Pulmonary artery endothelial cell (primary cell): ENCODE measurements at places on chromosomes 7 and 10. TPM values are rescaled to one million over a fixed set of nuclear protein-coding genes. Genes with fewer than 3 reads are reported as not detected.

Gene SPDYE5
- not detected in 2 replicates for total RNA-seq

Gene LIPK
- total RNA-seq, result not detected in 2 replicates

- DNase-seq, result no peak
Measured at GRCh38 chr10:61356354-61356753, 96.8 kb downstream of the TMEM26 start.

GRCh38 chr7:148478551-148478950, 112.0 kb upstream of the C7orf33 start:
- DNase-seq, result no peak

DNA sequence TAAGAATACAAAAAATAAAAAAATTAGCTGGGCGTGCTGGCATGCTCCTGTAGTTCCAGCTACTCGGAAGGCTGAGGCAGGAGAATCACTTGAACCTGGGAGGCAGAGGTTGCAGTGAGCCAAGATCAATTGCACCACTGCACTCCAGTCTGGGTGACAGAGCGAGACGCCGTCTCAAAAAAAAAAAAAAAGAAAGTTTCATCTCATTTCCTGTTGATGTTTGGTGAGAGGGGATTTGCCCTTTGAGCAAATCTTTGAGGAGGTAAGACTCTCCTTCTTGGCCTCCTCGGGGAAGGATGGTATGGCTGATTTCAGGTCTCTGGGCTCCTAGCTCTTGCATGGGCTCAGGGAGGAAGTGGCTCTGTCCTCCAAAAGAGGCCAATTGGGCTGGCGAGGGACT, 3.6 kb upstream of the GRID2IP start:
- DNase-seq, result no peak

Gene SKIDA1
- total RNA-seq, result 0.33 and 0.46 TPM in 2 replicates

Gene PPP1R17
- not detected in 2 replicates for total RNA-seq

DNA sequence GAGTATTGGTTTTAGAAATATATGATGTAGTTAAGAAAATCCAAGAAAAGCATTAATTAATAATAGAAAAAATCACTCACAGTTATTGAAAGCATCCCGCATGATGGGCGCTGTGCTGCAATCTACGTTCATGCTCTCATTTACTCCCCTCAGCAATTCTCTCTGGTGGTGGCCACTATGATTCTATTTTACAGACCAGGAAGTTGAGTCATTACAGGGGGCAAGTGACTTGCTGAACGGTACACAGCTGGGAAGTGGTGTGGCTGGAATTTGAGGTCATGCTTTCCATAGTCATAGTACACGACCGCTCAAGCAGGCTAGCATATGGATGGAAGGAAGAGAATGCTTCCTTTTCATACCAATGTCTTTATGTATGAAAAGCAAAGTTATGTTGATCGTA, 117.4 kb downstream of the TES start:
- DNase-seq, result peak; percentile 97

Gene FEZF1
- total RNA-seq, result not detected in 2 replicates

DNA sequence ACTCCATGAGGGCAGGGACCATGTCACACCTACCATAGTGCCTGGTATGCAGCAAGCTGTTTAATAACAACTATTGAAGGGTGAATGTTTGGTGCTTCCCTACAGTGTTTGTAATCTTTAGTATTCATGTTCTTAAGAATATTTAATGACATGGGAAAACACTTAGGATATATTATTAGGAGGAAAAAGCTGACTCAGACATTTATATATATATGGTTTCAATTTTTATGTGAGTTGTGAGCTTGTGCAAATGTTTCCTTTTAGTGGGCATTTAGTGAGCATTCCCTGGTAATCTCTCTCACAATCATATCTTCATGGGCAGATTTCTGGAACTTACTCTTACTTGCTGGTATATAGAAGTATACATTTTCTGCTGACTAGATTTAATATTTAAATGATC, 359.1 kb downstream of the EXOC4 start:
- no peak for DNase-seq

- no peak for DNase-seq
Measured at GRCh38 chr10:115941361-115941771, 331.6 kb downstream of the GFRA1 start.

- no peak for DNase-seq
Measured at GRCh38 chr10:108180878-108181277, 1016.4 kb upstream of the SORCS1 start.

Gene RBP3
- total RNA-seq, result not detected in 2 replicates

DNA sequence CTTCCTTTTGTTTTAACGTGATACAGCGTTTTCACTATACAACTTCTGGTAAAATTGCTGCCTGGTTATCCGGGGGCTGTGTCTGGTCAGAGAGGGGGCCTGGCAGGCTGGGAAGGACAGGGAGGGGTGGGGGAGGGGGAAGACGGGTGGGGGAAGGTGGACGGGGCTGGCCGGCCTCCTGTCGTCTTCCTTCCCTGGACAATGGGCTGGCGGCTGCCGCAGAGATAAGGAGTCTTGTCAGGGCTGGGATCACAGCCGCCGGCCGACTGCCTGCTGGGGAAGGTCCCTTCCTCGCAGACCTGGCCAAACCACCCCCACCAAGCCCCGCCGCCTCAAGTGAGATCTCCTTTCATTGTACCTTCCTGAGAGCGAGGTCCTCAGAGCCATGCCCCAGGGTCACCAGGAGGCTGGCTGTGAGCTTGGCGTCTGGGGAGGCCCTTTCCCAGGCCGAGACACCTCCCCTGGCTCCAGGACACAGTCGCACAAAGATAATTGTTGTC, 151.2 kb upstream of the TNRC18 start:
- DNase-seq, result no peak

- no peak for DNase-seq
Measured at GRCh38 chr7:7851381-7851780, 117.2 kb upstream of the GLCCI1 start.

DNA sequence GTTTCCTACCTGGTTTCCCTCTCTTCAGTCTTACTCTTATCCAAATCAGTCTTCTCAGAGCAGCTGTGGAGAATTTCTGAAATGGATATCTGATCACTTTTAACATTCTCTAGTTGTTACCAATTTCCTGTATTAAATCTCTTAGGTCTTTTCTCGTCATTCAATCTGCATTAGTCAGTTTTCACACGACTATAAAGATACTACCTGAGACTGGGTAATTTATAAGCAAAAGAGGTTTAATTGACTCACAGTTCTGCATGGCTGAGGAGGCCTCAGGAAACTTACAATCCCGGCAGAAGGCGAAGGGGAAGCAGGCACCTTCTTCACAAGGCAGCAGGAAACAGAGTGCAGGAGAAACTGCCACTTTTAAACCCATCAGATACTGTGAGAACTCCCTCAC, 444.8 kb downstream of the GATA3 start:
- no peak for DNase-seq

Gene CCDC172
- total RNA-seq, result not detected in 2 replicates

- DNase-seq, result no peak
Measured at GRCh38 chr7:140646931-140647647, 6.5 kb upstream of the DENND2A start.

DNA sequence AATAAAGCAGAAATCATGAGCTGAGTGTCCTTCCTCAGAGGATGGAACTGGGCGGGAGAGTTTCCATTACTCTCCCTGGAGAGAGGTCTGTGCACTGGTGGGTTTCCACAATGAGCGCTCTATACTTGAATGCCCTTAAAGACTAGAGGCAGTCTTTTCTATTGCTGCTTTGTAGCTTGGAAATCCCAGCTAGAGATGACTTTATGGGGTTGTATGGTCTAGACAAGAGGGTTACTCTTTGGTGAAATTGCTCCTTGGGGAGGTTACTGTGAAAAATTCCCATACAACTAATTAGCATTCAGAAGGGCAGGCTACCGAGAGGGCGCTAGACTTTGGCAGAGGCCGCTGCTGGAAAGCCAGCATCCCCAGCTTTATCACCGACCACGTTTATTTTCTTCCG, 136.8 kb downstream of the TAX1BP1 start:
- DNase-seq, result no peak

DNA sequence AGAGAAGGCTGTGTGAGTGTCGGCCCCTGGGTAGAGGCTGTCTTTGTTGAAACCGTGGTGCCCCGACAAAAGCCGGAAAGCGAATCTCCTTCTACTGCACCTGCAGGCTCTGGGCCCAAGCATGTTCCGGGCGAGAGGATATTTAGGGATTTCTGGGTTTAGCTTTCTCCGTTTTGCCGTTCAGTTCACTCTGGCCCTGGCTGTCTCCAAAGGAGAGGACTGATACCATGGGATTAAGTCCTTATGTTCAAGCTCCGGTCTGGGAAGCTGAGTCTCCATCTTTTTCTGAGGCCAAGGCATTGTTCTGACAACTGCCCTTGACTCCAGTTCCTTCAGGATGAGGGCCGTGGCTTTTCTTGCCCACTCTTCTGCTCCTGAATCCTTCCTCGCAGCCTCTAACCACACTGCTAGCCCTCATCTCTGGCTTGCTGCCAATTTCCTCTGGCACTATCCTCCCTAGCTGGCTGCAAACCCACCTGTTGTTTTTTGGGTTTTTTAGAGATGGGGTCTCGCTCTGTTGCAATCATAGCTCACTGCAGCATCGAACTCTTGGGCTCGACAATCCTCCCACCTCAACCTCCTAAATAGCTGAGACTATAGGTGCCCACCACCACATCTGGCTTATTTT, 206.8 kb downstream of the SKIDA1 start:
- DNase-seq, result no peak

Gene GJD4
- total RNA-seq, result not detected in 2 replicates

- DNase-seq, result no peak
Measured at GRCh38 chr7:4782333-4783291, 7.2 kb downstream of the AP5Z1 start.

GRCh38 chr10:57799625-57800024, 468.1 kb downstream of the IPMK start:
- DNase-seq, result no peak

GRCh38 chr10:102262744-102263370, 17.5 kb downstream of the GBF1 start:
- DNase-seq, result no peak

GRCh38 chr10:113618338-113618737, 45.5 kb downstream of the NRAP start:
- DNase-seq, result no peak

Gene ASAH2B
- total RNA-seq, result 2.0 and 2.3 TPM in 2 replicates

Gene TMEM26
- 0.14 and 0.26 TPM in 2 replicates for total RNA-seq

GRCh38 chr10:23192712-23193434, 761 bp downstream of the PTF1A start:
- no peak for DNase-seq

DNA sequence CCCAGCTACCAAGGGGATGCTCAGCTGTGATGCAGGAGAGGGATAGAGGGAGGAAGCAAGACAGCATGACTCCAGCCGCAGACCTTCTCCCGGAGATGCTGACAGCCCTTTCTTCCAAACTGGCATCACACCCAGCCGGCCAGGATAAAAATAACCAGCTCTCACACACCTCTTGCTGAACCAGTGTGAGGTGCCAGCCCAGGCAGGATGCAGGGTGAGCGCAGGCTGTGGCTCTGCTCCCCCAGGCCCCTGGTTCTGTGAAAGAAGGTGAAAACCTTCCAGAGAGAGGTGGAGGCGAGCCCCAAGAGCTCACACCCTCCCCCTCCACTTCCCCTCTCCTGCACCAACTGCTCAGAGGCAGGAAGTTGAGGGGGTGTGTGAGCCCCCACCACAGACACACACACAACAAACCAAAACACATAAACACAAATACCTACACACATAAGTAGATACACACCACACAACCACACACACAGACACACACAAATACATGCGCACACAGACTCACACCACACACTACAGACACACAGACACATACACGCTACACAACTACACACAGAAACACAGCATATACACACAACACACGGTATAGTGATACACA, 4.0 kb downstream of the GPR15LG start:
- no peak for DNase-seq

GRCh38 chr7:135980665-135981180, 3.6 kb upstream of the MTPN start:
- peak; percentile 10 for DNase-seq

GRCh38 chr10:42973870-42974692, 102.8 kb upstream of the RET start:
- no peak for DNase-seq
